ENCODE measurements at places on chromosomes 3 and 15. TPM values are rescaled to one million over a fixed set of nuclear protein-coding genes. Genes with fewer than 3 reads are reported as not detected.

Gene GOLGA6D
- total RNA-seq = not detected

Gene ZBTB20
- 84.2 TPM for total RNA-seq

Gene SST
- not detected for total RNA-seq

Gene SLC2A2
- not detected for total RNA-seq

Gene CLDN18
- not detected for total RNA-seq

Gene CCK
- not detected for total RNA-seq

- DNase-seq = no peak
These were observed 486.2 kb downstream of the IGSF11 start for GRCh38 chr3:118548434-118548833.

DNA sequence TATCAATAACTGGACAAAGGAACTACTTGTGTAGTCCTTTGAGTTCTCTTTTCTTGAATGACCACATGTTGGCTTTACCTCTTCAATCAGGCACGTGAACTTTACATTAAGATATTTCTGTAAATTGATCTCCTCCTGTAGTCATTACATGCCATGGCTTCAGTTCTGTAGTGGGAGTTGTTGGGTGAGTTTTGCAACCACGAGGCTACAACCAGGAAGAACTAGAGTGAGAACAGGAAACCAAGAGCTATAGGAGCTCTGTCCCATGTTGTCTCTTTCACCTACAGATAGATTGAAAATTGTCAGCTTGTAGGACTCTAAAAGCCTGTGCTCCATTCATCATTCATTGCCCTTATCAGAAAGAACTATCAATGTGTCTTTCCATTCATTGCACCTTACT is 2.0 kb downstream of the RSRC1 start:
- no peak for DNase-seq

DNA sequence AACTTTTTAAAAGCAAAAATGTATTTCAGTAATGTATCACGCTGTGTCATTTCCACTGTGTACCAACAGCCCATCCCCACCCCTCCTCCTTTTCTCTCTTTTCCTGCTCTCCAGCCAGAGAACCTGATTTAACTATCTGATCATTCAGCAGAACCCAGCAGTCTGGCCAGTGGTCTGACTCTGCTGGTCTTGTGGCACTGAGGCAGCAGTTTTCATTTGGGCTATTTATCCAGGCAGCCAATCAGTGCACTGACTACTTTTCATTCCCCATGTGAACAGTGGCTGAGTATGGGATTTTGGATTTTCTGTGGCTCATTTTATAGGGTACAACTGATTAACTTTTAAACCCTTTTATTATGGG is 56.3 kb downstream of the GPR171 start:
- DNase-seq = no peak

DNA sequence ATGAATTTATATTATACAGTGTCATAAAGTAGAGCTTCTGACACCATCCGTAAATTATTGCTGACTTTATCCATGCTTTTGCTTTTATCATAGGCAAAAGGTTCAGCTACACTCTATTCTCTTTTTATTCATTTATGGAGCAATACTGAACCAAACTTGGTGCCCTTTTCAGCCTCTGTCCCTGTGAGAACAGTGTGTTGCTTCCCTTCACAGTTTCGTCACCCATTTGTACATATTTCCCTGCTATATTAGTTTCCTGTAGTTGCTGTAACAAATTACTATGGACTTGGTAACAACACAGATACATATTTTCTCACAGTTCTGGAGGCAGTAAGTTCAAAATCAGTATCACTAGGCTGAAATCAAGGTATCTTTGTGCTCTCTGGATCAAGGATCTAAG is 2.8 kb upstream of the RPL24 start:
- DNase-seq = no peak
